ENCODE measurements at places on chromosomes 6 and 20.

- DNase-seq: no peak
These were observed 36.4 kb upstream of the UTRN start for GRCh38 chr6:144248476-144249301.

DNA sequence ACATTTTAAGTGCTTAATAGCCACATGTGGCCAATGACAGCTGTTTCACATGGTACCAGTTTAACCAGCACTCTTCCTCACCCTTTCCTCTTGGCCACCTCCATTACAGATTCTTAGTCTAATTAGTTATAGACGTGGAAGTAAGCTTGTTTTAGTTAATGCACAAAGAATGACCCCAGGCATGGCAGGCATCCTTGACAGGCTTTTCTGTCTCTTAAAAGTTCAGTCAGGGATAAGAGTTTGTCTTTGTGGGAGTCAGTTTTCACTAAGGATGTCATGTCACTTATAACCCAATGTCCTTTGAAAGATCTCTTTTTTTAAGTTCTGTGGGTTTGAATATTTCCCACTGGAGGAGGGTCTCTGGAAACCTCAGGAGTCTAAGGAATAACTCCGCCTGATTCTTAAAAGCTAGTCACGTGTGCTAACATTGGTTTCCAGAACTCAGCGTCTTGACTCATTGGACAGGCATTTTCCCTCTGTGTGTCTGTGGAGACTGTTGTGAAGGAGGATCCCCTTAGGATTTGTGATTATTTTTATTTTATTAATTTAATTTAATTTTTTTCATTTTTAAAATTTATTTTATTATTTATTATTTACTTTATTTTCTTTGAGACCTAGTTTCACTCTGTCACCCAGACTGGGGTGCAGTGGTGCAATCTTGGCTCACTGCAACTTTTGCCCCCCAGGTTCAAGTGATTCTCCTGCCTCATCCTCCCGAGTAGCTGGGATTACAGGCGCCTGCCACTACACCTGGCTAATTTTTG is 171.4 kb downstream of the ZFAND3 start:
- no peak for DNase-seq

- no peak for DNase-seq
These were observed 243.2 kb downstream of the ANKRD60 start for GRCh38 chr20:57985278-57985677.

- DNase-seq: no peak
These were observed 80.5 kb downstream of the YTHDF1 start for GRCh38 chr20:63135411-63135810.

GRCh38 chr6:46465294-46466165 is 25.7 kb downstream of the RCAN2 start:
- no peak for DNase-seq

DNA sequence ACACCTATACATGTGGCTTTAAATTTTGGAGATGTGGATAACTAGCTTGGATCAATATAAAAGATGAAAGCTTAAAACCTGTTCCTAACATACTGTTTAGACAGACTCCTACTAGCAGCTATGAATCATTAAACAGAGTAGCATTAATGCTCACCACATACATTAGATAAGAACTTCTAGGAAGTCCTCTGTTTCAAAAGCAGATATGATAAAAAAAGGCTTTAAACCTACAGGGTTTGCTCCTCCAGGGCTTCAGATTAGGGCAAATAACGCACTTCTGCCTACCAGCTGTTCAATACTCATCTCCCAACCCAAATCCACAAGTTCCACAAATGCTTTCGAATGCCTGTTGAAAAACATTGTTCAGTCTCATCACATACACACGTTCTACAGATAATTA is 1.5 kb downstream of the REPS1 start:
- no peak for DNase-seq

GRCh38 chr6:20746024-20746423 is 211.8 kb downstream of the CDKAL1 start:
- no peak for DNase-seq

GRCh38 chr20:63544958-63545516 is 2.5 kb downstream of the SRMS start:
- no peak for DNase-seq

- DNase-seq: no peak
These were observed 150.8 kb downstream of the COL21A1 start for GRCh38 chr6:56096541-56096940.

GRCh38 chr6:4441981-4442434 is 306.6 kb upstream of the ECI2 start:
- no peak for DNase-seq

GRCh38 chr6:49300911-49301310 is 162.1 kb downstream of the MMUT start:
- no peak for DNase-seq

DNA sequence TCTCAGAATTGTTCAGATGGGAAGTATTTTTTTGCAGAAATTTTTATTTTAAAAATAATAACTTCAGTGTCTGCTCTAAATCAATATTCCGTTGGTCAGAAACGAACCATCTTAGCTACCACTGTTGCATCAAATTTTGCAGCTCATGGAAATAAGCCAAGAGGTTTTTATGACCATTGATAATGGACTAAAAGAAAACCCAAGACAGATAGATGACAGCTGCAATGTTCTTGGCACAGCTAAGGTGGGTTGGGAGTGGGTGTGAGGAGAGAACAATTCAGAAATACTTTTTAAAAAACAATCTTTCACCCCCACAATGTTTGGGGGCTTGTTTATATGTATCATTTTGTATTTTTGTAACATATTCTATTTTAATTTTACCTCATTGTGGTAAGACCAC is 121.1 kb downstream of the PDE7B start:
- no peak for DNase-seq

GRCh38 chr6:43142101-43142500 is 29.0 kb upstream of the SRF start:
- DNase-seq: no peak

- DNase-seq: no peak
These were observed 7.9 kb downstream of the EXOC2 start for GRCh38 chr6:684831-685636.

DNA sequence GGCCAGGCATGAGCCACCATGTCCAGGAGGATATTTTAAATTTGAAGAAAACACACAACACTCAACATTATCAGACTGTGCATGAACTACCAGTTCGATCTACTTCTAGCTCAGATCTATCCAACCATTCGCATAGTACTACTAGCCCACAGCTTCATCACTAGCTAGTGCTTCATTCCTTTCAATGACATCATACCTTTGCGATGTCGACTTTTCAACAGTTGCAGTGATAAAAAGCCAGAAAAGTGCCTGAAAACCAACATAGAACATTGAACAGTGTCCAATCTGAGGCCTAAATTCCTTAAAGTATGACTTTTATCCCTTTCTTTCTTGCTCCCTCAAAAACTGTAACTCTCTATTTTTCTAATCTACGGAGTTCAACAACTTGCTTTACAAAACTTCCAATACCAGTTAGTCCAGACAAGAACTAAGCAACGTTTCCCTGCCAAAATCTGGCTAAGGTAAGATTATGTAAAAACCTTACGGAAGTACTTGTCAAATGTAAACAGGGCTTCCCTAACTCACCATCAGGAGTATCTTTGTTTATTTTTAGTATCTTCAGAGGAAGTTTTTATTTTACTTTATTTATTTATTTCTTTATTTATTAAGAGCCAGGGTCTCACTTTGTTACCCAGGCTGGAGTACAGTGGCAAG is 434.0 kb upstream of the JARID2 start:
- no peak for DNase-seq

GRCh38 chr6:167130008-167130677 is 7.2 kb downstream of the CCR6 start:
- DNase-seq: no peak

DNA sequence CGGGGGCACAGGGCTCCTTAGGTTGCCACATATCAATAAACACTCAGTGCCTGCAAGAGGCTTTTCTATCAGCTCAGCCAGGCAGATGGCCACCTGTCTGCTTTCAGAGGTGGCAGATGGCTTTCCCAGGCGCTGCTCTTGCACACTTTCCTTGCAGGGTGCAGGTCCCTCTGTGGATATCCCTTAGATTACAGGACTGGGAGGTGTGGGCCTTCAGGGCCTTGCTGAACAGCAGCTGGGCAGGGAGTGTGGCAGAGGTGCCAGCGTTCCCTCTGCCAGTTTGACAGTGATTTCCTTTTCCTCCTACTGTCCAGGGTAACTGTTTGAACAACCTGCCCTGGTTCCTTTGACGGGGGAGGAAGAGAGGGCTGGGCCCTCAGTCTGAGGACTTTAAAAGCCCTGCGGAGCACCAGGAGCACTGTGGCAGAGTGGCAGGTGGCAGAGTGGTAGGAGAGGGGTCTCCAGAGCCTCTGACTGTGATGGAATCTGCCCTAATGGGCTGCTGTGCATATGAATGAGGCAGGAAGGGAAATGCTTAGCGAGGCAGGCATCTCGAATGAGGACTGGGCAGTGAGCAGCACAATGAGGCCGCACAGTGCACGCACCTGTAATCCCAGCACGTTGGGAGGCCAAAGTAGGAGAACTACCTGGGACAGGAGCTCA is 34.2 kb downstream of the ABHD12 start:
- no peak for DNase-seq

All from stimulated activated naive B cell treated with anti-CD40 and anti-IgM and Interleukin-4, amounts not matched to agents 10 μg/mL and 1 μg/mL and 100 μg/mL, for 72 hours (primary cell).